NCI-H1092 treated with DMSO at 0.1 percent for 48 hours (cell line): ENCODE measurements at places on chromosomes 4 and X.

DNA sequence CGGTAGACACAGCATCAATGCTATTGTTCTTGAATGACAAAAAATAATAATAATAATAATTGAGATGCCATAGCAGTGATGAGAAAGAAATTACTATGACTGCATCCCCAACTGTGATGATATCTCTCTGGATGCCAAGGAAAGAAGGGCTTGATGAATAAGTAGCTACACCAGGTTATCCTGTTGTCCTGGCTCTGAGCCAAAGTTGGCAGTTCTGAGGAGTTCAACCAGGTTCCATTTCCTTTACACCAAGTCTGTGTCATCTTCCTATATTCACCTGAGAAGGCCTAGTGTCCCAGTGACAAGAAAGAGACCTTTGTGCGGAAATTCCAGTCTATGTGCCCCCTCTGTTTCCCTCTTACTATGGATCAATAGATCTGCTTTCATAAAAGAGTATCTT is 3.4 kb upstream of the MAML3 start:
- DNase-seq, result no peak

GRCh38 chr4:183738081-183738673 is 79.1 kb downstream of the TRAPPC11 start:
- DNase-seq, result no peak

DNA sequence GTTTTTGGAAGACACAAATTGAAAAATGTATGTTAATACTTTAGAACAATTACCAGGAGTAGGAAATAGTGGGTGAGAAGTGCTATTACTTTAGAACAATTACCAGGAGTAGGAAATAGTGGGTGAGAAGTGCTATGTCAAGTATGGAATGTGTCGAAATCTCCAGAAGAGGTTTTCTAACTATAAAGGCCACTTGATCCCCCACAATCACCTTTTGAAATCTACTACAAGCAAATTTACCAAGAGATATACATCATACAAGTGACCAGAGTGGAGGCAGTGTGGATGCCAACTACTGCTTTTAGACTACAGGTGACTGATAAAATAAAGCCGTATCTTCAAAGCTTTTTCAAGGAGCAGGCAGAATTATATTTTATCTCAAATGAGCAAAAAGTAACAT is 43.1 kb downstream of the MAB21L2 start:
- no peak for DNase-seq

DNA sequence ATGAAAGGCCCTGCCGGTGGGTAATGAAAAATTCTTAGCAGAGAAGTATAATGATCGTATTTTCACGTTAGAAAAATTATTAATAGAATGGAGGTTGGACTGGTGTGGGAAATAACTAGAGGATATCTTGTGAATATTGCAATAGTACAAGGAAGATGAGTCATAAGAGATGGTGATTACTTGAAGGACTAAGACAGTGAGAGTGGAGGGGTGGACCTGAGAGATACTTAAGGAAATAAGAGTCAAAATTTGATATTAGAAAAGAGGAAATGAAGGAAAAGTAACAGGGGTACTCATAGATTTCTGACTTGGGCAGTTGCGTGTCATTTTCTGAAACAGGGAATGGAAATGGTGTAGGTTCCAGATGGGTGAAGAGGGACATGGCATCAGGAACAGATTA is 1.7 kb upstream of the USP53 start:
- DNase-seq, result no peak

DNA sequence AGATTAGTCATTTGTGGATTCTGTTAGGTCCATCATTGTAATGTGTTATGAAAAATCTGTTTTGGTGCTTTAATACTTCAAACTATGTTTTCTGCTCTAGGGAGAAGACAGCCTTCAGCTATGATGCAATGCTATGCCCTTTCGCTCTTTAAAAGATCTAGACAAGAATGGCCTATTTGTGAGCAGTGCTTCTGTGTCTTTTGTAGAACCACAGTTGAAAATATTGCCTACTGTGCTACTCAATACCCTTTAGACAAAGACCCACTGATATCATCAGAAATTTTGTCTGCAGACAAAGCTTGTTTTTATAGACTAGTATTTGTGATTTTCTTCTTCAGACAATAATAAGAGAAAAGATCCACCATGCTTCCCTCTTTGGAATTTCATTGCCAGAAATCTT is 44.6 kb upstream of the SLITRK2 start:
- no peak for DNase-seq

DNA sequence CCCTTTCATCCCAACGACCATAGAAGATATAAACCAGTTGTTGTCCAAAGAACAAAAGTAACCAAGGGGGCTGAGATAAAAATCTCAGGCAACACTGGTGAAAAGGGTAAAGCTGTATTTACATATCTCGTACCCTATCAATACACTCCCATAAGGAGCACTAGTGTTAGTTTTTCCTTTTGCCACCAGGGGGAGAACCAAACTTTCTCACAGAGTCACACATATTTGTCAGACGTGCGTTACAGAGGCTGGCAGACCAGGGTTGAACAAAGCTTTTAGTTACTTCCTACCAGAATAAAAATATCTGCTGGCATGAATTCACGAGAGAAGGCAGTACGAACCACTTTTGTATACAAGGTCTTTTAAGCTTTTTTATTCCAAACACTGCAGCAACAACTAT is 88.3 kb downstream of the AMELX start:
- DNase-seq, result peak; percentile 37

DNA sequence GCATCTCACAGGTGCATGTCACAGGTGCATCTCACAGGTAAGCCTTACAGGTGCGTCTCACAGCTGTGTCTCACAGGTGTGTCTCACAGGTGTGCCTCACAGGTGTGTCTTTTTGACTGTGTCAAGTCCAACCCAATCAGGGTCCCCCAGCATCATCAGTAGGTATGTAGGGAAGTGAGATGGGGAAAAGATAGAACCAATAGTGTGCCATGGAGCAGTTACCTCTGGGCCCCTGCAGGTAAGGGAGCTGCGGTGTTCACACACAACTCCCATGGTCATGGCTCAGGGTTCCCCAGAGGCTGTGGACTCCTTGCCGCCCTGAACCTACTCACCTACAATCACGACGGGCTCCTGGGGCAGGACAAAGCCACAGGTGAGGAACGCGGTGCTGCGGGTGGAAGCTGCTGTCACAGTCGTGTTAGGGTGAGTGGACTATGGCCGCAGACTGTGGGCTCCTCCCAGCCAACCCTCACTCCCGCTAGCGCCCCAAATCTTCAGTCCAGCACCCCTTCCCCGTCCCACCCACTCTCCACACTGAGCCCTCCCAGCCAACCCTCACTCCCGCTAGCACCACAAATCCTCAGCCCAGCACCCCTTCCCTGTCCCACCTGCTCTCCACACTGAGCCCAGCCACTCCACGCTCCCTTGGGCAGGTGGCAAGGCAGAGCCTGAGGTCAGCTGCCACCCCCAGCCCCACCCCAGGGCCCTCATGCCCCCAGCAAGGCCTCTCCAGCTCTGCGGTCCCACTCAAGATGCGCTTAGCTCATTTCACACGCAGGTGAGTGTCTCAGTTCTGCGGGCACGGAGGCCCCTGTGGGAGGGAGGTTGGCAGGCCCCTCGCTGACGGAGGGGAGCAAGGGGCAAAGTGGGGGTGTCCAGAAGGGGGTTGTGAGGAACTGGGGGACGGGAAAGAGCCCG is 2.1 kb upstream of the PDE6B start:
- DNase-seq, result no peak

GRCh38 chrX:9912351-9913145 is 54.6 kb upstream of the CLDN34 start:
- no peak for DNase-seq

DNA sequence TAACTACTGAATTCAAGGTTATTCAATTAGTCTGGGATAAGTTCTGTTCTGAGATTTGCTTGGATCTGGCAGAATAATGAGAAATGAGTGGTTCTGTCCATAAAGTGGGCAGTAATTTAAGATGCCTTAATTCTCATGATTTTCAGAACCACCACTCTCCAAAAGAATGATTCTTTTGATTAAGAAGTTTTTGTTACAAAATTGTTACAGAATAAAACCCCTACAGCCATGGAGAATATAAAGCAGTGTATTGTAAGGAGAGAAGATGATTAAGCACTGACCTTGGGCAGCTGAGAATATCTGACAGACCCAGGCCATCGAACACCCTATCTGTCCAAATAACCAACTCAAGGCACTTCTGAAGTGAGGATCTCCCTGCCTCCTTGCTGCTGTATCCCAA is 12.4 kb downstream of the AMELX start:
- no peak for DNase-seq

DNA sequence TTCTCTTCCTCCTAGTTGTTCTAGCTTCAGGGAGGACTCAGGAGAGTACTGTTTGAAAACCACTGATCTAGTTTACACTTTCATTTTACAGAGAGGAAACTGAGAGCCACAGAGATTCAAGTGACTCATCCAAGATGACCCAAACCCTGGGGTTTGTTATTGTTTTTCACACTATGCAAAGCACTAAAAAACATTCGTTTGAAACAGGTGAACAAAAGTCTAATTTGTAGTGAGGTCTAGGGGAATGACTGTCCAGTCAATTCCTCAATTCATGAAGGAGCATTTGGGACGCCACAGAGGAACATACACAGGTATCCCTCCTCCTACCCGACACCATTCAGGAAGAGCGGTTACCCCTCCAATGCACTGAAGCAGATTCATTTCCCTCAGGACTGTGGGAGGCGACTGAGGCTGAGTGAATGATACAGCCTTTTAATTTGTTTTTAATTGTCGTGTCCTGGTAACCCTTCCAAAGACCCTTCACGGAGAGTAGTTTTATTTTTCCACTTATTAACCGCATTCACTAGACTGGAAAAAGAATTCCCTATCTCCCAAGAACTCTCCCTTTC is 30.3 kb downstream of the TLR10 start:
- DNase-seq, result no peak

DNA sequence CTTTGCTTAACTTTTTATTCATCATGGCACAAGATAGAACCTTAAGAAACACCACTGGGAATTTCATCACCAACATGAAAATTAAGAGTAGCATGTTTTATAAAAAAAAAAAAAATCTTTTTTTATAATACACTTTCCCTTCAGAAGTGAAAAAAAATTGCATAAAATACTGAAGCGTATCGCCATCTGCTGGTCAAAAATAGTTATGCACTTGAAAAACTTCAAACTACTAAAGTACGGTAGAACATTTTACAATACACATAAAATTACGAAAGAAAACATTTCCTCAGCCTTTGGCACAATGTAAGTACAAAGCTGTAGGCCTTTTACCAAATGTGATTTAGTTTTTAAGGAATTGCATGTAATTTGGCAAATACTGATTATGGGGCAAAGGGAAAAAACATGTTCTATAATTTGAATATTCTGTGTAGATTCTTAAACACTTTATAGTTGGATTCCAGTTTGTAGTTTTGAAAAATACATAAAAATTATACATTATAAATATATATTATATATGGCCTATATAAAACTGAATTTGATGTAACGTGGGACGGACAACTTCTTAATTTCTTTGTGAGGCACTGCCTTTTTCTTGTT is 26.5 kb downstream of the HCCS start:
- DNase-seq, result no peak

GRCh38 chrX:47266643-47267042 is 33.8 kb downstream of the USP11 start:
- DNase-seq, result no peak

DNA sequence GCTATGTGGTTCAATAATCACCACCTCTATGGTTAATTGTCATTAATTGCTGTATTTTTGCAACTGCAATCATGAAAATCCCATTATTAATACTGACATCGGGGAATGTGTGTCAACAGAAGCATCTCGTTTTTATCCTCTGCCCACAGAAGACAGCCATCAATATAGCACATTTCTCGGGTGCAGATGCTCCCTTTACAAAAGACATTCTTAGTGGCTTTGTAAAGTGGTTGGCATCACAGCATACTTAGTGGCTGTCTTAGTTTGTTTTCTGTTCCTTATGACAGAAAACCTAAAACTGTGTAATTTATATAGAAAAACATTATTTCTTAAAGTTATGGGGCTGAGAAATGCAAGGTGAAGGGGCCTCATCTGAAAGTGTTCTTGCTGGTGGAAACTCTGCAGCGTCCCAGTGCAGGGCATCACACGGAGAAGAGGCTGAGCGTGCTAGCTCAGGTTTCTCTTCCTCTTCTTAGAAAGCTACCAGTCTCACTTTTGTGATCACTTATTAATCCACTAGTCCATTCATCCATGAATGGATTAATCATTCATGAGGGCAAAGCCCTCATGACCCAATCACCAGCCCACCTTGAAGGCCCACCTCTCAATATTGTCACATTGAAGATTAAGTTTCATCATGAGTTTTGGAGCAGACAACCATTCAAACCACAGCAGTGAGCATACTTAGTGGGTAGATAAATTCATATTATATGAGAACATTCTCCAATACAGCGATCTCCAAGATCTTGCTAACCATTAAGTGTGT is 1067.7 kb upstream of the PABPC4L start:
- no peak for DNase-seq

GRCh38 chr4:149344436-149344835 is 471.2 kb downstream of the IQCM start:
- no peak for DNase-seq

GRCh38 chr4:151676301-151676700 is 84.5 kb downstream of the GATB start:
- peak; percentile 10 for DNase-seq

- DNase-seq, result no peak
These were observed 603.6 kb upstream of the DIPK2B start for GRCh38 chrX:45804276-45804675.
